NCI-H1930 (cell line): ENCODE measurements at places on chromosomes 2 and 18.

DNA sequence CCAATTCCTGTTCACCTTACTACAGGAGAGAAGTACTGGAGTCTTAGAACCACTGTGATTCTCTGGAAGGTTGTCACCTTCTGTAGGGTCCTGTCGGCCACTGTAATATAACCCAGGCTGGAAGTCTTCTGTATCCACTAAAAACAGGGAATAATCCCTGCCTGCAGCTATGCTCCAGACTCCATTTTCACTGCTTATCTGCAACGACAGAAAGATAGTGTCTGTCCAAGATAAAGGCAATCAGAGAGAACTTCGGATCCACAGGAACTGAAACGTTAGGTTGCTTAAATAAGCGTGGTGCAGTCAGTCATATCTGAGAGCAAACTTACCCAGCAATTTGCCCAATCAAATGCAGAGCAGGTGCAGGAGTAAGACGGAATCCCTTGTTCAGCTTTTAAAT, 34.2 kb downstream of the ALS2 start:
- DNase-seq, result no peak

- no peak for DNase-seq
Measured at GRCh38 chr2:124347209-124347608, 322.1 kb downstream of the CNTNAP5 start.

GRCh38 chr2:222180619-222181018, 118.2 kb downstream of the PAX3 start:
- DNase-seq, result no peak

- DNase-seq, result no peak
Measured at GRCh38 chr2:151052850-151053660, 208.6 kb downstream of the RBM43 start.

DNA sequence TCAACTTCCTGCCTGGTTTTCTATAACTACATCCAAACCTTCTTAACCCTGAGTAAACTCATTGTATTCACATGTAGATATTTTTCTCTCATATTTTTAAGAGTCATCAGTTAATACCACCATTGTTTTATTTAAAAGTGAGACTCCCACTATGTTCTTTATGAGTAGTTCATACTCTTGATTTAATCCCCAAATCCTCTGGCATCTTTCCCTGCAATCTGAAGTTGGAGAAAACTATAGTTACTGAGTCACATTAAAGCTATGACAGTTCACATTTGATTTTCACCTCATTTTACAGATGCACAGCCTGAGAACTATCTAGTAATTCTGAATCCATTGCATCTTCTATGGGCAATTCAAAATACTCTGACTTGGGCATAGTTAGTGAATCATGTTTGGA, 1358.7 kb upstream of the NRXN1 start:
- no peak for DNase-seq
